Activated T-helper 1 cell treated with anti-CD3 and anti-CD28 coated beads, Interleukin-12 subunit alpha, Interleukin-12 subunit beta, Interleukin-2, Interleukin-4 antibody, amounts not matched to agents 30 ng/mL and 10 ng/mL and 1 ng/mL, durations not matched to agents 14 hours and 24 hours and 36 hours (primary cell): ENCODE measurements at places on chromosomes 2 and 18.

- no peak for DNase-seq
These were observed 59.3 kb upstream of the DCC start for GRCh38 chr18:52280702-52281101.

GRCh38 chr2:65557616-65558573 lies 125.5 kb upstream of the SPRED2 start:
- no peak for DNase-seq

DNA sequence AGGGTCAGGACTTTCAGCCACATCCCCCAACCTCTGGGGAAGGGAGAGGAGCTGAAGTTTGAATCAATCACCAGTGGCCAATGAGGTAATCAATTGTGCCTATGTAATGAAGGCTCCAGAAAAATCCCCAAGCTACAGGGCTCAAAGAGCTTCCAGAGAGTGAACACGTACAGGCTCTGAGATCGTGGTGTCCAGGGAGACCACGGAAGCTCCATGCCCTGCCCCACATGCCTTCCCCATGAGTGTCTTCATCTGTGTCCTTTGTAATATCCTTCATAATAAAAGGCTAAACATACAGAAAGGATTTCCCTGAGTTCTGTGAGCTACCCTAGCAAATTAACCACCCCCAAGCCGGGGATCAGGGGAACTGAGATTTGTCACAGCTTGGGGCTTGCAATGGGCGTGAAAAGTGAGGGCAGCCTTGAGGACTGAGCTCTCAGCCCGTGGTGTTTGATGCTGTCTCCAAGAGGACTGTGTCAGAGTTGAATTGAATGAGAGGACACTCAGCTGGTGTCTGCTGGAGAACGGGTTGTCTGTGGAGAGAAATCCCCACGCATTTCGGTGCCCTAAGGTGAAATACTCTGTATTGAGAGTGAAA lies 25.5 kb upstream of the TUBB6 start:
- DNase-seq = no peak

DNA sequence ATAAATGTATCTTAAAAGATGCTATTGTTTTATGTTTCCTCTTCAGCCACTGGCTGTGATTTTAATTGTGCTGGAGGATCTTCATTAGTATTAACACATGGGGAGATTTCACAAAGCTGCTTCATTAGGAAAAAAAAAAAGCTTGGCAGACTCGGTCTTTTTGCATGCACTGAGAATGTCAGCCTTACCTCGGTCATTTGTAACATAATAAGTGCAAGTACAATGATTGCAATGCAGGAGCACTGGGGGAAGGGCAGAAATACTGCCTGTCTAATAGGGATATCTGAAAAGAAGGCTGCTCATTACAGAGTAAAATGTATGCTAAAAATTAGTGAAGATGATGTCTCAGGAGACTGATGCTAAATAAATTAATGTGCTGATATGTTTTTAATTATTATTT lies 1.3 kb upstream of the BAZ2B start:
- DNase-seq = no peak

- no peak for DNase-seq
These were observed 99.0 kb downstream of the RBBP8 start for GRCh38 chr18:23032030-23032582.

DNA sequence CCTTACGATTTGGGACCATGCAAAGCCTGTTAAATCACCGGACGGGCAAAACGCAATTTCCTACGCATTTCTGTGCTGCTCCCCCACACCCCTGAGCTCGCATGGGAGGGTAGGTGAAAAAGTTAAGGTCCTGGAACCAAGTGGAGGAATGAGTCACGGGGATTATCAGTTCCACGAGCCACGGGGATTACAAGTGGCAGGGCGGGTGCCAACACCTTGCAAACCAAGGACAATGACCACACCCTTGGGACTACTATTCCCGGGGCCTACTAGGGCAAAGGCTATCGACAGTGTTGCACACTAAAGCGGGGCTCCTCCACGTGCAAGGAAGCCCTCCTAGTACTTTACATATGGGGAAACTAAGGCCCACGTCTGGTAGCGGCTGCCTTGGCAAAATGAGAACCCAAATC lies 447 bp downstream of the RETSAT start:
- no peak for DNase-seq

- DNase-seq = no peak
These were observed 48.1 kb downstream of the SLC4A1AP start for GRCh38 chr2:27711804-27712203.

DNA sequence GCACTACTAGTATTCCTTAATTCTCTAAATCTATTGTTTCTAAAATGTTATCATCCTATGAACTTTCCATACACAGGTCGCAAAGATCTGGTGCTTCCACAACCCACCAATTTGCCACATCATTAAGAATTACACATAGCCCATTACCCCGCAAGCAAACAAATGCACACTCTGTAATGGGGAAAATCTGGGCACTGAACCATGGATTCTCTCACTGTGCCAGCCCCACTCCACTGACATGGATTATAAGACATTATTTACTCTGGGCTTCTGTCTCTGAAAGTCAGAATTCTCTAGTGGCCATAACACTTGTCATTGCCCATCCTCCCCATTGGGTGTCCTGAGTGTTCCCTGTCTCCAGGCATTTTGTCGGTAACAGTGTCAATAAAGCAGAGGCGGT lies 537.1 kb downstream of the EPHA4 start:
- no peak for DNase-seq

DNA sequence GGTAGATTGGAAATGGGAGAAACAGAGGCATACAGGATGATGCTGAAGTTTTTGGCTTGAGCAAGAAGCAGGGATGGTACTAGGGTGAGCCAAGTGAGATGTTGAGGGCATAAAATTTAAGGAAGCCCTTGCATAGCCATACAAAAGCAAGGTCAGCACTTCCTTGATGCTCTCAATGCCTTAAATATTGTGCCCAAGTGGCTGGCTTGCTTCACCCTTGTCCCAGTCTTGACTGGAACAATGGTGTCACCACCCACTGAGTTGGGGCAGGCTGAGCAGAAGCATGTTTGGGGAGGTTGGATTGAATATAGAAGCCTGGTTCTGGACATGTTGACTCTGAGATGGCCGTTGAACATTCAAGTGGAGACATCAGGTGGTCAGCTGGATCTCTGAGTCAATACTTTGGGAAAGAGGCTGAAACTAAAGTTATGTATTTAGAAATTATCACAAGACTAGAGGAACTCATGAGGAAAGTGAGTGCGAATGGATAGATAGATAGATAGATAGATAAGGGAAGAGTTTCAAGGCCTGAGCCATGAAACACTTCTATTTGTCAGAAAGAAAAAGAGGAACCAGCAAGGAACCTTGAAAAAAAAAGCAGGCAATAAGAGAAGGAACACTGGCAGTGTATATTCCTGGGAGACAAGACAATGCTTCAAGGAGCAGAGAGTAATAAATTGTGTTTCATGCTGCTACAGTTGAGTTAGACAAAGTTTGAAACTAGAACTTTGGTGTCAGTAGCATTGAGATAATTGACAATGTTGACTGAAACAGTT lies 43.0 kb upstream of the HNMT start:
- no peak for DNase-seq

DNA sequence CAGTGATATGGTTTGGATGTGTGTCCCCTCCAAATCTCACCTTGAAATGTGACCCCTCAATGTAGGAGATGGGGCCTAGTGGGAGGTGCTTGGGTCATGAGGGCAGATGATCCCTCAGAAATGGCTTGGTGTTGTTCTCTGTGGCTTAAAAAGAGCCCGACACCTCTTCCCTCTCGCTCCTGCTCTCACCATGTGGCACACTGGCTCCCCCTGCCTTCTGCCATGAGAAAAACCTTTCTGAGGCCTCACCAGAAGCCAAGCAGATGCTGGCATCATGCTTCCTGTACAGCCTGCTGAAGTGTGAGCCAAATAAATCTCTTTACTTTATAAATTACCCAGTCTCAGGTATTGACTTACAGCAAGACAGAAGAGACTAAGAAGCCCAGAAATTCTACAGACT lies 357.1 kb downstream of the NRXN1 start:
- no peak for DNase-seq

DNA sequence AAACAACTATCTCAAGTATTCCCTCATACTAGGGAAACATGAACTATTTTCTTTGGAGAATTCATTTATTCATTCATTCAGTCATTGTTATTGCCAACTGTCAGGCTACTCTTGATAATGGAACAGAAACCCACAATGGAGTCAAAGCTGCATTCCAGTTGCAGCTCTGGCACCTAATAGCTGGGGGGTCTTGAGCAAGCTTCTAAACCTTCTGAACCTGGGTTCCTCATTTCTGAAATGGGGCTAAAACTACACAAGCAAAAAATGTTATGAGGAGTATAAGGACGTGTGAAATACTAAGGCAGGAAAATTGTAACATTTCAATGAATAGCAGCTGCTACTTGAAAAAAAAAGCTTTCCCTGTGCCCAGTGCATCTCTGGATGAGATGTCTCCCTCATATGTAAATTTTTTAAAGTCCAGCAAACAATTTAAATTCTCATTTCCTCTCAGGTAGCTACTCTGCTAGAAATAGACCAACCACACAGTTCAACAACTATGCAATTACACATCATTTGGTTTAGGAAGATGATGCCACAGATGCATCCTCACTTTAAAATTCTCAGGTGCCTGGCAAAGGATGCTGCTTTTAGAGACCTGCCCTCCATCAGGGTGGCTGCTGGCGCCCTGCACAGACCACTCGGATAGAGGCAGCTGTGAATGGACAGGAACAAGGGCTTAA lies 38.5 kb downstream of the SPRED2 start:
- no peak for DNase-seq

GRCh38 chr18:35511428-35511827 lies 13.7 kb upstream of the INO80C start:
- no peak for DNase-seq

DNA sequence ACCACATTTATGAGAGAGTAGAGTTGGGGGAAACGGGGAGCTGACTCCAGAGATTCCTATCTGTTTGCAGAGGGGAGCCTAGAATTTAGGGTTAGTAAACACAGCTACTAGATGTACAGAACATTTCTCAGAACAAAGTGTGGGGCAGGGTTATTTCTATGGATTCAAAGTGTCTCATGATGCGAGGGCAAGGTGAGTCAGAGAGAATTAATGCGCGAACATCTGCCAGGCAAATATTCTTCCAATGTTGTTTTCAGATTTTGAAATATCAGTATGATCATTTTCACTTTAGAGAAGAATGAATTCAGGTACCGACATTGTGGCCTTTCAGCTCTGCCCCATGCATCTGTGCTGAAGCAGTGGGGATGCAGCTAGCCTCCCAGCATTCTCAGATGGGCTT lies 2.0 kb upstream of the DSEL start:
- DNase-seq = no peak

DNA sequence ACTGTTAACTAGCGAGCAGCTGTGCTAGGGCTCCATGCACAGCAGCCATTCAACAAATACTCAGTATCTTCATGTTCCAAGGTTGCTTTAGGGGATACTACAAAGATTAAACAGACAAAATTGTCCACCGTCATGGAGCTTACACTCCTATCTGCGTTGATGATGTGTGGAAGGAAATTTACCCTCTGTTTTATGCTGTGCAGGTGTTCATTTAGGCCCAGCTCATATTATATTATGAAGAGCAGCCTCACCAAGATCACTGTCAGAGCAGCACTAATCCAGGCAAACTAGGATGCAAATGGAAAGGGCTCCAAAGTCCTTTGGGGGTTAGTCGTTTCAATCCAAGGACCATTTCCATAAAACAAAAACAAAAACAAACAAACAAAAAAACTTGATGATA lies 13.4 kb upstream of the WIPF1 start:
- no peak for DNase-seq

DNA sequence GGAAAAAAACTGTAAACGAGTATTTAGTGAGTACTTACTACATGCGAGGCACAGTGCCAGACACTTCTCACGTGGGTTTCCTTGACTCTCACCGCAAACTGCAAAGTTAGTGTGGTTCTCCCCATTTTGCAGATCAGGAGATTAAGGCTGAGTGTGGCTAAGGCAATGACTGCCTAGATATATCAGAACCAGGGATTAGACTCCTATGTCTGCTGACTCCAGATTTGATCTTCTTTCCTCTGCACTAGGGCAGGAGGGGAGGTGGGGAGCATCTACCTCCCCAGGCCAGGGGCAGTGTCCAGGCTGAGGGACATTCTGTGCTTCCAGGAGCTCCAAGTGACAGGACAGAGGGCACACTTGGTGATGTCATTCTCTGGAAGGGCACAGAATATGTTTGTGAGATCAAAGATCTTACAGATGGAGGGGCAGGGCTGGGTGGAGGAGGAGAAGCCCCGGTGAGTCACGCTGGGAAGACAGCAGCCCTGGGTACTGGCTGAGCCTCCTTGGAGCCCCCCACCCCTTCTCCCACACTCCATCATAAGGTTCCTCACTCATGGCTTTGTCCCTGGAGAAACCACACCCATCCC lies 92.4 kb downstream of the RHOB start:
- no peak for DNase-seq

DNA sequence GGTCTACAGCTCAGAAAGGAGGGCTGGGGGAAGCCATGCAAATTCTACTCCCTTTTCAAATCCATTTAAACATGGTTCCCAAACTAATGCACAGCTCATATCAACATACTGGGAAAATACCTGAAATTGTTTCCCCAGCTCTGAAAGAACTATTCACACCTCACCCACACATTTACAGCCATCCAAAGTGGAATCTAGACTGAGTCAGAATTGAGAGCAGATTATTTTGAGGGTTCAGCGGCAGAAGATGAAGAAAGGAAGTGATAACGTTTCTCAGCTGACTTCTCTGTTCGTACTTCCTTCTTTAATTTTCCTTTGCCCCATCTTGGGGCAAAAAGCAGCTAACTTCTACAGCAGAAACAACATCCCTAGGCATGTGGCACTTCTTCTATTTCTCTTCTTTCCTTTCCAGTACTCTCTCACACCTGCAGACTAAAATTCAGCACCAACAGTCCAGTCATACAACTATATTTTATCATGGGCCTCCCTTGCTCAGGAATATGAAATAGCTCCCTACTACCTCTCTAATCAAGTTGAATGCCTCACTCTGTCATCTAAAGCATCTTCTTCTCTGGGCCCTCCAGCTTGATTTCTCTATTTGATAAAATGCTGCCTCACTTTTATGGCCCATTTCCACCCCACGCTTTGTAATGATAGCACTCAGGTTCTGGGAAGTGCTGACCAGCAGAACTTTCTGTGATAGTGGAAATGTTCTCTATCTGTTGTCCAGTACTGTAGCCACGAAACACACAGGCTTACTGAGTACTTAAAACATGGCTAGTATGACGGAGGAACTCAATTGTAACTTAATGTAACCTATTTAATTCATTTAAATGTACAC lies 35.9 kb downstream of the ARHGAP25 start:
- DNase-seq = no peak

- DNase-seq = no peak
These were observed 225.6 kb downstream of the CMPK2 start for GRCh38 chr2:6639929-6640620.

DNA sequence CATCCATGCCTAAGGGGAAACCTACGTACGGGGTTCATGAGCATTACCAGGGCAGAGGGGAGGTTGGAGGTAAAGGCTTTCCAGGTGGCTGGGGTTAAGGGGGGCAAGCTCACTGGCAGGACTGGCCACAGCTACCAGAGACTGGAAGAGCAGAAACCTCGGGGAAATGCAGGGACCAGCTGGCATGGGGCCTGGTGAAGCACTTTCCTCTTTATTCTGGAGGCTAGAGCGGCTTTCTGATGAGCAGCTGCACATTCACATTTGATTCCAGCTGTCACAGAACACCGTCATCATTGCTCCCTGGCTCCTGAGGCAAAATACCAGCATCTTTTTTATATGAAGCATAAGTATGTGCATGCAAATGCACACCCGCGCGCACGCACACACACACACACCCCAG lies 28.7 kb upstream of the LRRC30 start:
- DNase-seq = no peak

- no peak for DNase-seq
These were observed 10.6 kb downstream of the CYP26B1 start for GRCh38 chr2:72136933-72137497.

- DNase-seq = no peak
These were observed 238.8 kb downstream of the TPGS2 start for GRCh38 chr18:36589857-36590543.

GRCh38 chr18:29512203-29512602 lies 1335.3 kb upstream of the CDH2 start:
- no peak for DNase-seq
